Thyroid gland (tissue), 4 donors: ENCODE measurements at places on chromosomes 7 and 10.

DNA sequence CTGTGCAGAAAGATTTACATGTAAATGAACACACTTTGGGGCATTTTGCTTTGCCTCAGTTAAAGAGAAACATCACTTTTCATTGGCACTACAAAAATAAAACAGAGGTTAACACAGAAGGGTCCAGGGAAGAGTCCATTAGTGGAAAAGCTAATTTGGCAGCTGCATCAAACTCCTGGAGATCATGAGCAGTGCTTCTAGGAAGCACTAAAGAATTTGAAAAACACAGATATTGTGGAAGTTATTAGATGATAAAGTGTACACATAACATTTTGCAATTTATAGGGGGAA, 161.2 kb downstream of the LRRTM3 start:
- H3K27me3 ChIP-seq: no peaks in the 10 kb centered on the region
- H3K36me3 ChIP-seq: no peaks in the 10 kb centered on the region
- DNase-seq: no peak
- H3K27ac ChIP-seq: no peak overlapping the region
- H3K4me1 ChIP-seq: no peaks in the 10 kb centered on the region

DNA sequence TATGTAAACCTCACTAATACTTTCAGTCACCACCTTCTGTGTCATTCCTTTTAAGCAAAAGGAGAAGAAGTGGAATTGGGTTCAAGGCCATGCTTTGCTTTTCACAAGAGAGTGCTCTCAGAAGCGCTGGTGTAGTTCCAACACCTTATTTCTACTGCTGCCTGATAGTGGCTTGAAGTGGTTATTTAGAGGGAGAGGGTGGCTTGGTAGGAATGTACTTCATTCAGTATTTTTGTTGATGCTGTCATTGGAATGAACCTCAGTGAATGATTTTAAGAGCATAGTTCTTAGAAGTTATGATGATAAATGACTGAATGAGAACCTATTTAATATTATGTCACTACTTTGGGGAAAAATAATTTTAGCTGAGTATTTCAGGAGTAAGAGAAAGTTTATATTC, 396.7 kb downstream of the EXOC4 start:
- peak; percentile 14 for DNase-seq
- no peak overlapping the region for H3K4me3 ChIP-seq
- no peak overlapping the region for H3K27ac ChIP-seq
- H3K36me3 ChIP-seq: no peaks in the 10 kb centered on the region
- H3K4me1 ChIP-seq: peaks cover 4% of the 10 kb centered on the region

GRCh38 chr7:130364451-130364850, 15.8 kb upstream of the CPA1 start:
- H3K4me3 ChIP-seq: no peak overlapping the region
- H3K4me1 ChIP-seq: peaks cover 9% of the 10 kb centered on the region
- no peaks in the 10 kb centered on the region for H3K27me3 ChIP-seq
- no peak overlapping the region for H3K27ac ChIP-seq

DNA sequence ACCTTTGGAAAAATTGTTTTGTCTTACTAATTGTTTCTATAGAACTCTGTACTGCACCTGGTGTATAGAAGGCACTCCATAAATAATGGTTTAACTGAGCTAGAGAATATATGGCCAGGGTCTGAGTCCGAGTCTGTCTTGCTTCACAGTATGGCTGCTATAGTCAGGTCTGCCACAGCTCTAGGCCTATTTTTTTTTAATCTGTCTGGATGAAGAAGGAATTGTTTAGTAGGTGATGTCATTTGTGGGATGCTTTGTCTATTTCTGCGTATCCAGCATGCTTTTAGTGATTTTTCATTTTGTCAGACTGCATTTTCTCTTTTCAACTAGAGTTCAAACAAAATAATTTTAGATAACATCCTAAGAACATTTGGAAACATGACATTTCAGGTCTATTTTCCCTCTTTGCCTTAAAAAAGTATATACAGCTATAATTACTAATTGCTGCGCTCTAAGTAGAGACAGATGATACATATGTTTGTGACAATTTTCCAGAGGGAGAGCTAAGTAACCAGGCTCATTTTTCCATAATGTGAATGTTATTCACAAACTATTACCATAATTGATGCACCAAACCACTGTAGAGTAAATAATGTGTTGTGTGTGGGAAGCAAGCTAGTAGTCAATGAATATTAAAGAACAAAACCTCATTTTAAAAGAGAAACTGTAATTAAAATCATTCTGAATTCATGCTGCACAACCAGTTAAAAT, 361.7 kb downstream of the AUTS2 start:
- no peaks in the 10 kb centered on the region for H3K27me3 ChIP-seq
- H3K36me3 ChIP-seq: no peaks in the 10 kb centered on the region
- H3K4me3 ChIP-seq: no peak overlapping the region
- peaks cover 23% of the 10 kb centered on the region for H3K4me1 ChIP-seq
- H3K27ac ChIP-seq: no peak overlapping the region
- no peak for DNase-seq

DNA sequence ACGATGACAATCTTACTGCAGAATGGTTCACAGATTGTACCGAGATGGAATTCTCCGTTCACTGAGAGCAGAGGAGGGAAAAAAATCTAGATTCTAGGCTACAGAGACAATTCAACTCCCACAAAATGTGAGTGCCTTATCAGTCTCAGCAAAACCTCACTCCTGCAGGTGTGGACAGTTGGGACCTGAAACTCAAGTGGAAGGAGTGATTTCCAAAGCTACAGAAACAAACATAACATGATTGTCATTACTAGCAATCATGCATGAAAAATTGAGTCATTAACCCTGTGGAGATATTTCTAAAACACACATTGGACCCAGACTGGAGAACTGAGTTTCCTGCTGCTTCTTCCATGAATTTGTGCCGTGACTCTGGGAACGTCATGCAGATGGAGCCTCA, 70.3 kb downstream of the CALML3 start:
- no peak for DNase-seq
- no peak overlapping the region for H3K27ac ChIP-seq
- peaks cover 16% of the 10 kb centered on the region for H3K4me1 ChIP-seq
- H3K36me3 ChIP-seq: no peaks in the 10 kb centered on the region
- H3K4me3 ChIP-seq: no peak overlapping the region

DNA sequence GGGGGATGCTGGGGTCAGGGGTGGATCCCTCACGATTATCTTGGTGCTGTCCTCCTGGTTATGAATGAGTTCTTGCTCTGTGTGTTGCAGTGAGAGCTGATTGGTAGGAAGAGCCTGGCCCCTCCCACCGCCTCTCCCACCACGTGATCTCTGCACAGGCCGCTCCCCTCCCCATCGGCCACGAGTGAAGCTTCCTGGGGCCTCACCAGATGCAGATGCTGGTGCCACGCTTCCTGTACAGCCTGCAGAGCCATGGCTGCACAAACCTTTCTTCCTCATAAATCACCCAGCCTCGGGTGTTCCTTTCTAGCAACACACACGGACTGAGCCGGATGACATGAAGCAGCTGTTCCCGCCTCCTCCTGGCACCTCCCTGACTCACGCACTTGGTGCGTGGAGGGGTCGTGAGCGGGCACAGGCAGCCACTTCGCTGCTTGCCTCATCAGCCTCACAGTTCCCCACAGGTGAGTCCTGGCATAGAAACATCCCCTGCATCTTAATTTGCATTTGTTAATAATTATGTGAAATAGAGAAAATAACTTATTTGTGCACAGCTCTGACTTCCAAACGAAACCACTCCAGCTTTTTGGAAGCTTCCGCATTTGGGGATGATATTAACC, 210.8 kb downstream of the ADARB2 start:
- no peak overlapping the region for H3K27ac ChIP-seq
- no peak overlapping the region for H3K4me3 ChIP-seq
- H3K36me3 ChIP-seq: no peaks in the 10 kb centered on the region
- no peaks in the 10 kb centered on the region for H3K27me3 ChIP-seq
- no peaks in the 10 kb centered on the region for H3K4me1 ChIP-seq
- DNase-seq: no peak

- no peaks in the 10 kb centered on the region for H3K4me1 ChIP-seq
- H3K36me3 ChIP-seq: no peaks in the 10 kb centered on the region
- no peaks in the 10 kb centered on the region for H3K27me3 ChIP-seq
- H3K4me3 ChIP-seq: no peak overlapping the region
- no peak for DNase-seq
These were observed 6.2 kb downstream of the WNT8B start for GRCh38 chr10:100468978-100469377.

DNA sequence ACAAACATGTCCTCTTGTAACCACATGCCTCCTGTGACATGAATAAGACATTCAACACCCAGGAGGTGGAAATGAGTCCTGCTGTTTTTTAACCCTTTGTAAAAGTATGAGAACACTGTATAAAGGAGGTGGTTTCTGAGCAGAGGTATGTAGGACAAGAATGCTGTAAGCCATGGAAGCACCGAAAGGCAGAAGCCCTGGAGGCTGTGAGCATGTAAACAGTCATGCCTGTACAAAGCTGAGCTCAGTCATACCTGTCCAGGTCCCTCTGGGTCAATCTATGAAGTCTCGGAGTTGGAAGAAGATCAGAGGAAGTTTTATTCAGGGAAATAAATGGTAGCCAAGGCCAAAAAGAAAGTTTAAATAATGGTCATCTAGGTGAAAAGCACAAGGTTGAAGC, 34.7 kb upstream of the XPNPEP1 start:
- H3K4me3 ChIP-seq: no peak overlapping the region
- no peaks in the 10 kb centered on the region for H3K27me3 ChIP-seq
- DNase-seq: no peak
- no peaks in the 10 kb centered on the region for H3K36me3 ChIP-seq
- peaks cover 60% of the 10 kb centered on the region for H3K4me1 ChIP-seq
- peak overlapping the region; percentile 26 for H3K27ac ChIP-seq

- H3K27ac ChIP-seq: no peak overlapping the region
- no peak overlapping the region for H3K4me3 ChIP-seq
- H3K36me3 ChIP-seq: no peaks in the 10 kb centered on the region
- H3K4me1 ChIP-seq: no peaks in the 10 kb centered on the region
- no peaks in the 10 kb centered on the region for H3K27me3 ChIP-seq
These were observed 12.0 kb upstream of the MARVELD1 start for GRCh38 chr10:97701438-97702069.

- H3K27ac ChIP-seq: no peak overlapping the region
- H3K27me3 ChIP-seq: no peaks in the 10 kb centered on the region
- H3K4me3 ChIP-seq: no peak overlapping the region
- DNase-seq: no peak
These were observed 31.6 kb upstream of the C10orf67 start for GRCh38 chr10:23376229-23376655.

DNA sequence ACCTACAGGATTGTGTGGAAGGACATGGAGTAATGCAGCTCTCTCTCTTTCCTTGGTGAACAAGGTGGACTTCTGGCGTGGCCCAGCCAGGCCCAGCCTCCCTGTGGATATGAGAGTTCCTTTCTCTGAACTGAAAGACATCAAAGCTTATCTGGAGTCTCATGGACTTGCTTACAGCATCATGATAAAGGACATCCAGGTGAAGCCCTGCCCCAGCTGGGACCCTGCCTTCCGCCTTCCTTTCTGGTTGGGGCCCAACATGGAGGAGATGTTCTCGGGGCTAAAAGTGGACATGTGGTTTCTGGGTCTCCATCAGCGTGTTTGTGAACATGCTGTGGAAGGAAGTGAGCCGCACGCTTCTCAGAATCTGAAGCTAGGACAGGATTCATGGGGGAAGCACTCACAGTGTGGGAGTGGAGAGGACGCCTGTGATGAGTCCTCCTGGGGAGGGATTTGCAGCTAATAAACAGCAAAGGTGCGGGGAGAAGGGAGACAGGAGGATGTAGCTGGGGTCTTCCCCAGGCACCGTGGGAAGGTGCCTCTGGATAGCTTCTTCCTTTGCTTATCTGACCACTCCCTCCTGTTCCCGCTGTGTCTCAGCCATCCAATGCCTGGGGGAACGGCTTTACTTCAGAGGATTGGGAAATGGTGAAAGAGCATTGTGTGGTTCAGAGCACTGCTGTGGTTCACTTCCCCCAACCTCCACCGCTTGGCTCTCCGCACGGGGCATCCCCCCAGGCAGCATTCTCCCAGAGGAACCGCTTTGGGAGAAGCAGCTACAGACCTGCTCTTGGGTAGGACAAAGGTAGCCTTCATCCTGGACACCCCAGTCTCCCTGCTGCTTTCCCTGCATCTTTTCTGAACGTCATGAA, 5.5 kb downstream of the CPA5 start:
- peaks cover 5% of the 10 kb centered on the region for H3K4me1 ChIP-seq
- H3K27me3 ChIP-seq: no peaks in the 10 kb centered on the region
- H3K36me3 ChIP-seq: no peaks in the 10 kb centered on the region
- no peak overlapping the region for H3K4me3 ChIP-seq
- no peak overlapping the region for H3K27ac ChIP-seq

DNA sequence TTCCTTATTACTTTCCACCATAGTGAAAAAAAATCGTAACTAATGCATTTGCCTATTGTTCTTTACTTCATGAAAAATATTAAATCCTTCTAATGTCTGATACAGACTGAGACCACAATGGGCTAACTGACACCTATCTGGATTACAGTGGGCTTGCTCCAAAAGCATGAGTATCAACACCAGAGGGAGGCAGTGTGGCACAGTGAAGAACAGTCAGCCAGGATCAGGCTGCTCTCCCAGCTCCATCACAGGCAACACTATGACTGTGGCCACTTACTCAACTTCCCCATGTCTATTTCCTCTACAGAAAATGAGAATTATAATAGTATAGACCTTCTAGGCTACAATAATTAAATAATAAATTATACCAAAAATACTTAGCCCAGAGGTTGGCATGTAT, 97.2 kb downstream of the SLC25A13 start:
- H3K36me3 ChIP-seq: no peaks in the 10 kb centered on the region
- no peak for DNase-seq
- H3K4me1 ChIP-seq: peaks cover 10% of the 10 kb centered on the region
- H3K27me3 ChIP-seq: no peaks in the 10 kb centered on the region
- no peak overlapping the region for H3K4me3 ChIP-seq

- H3K27me3 ChIP-seq: no peaks in the 10 kb centered on the region
- H3K4me3 ChIP-seq: no peak overlapping the region
- DNase-seq: no peak
- H3K36me3 ChIP-seq: no peaks in the 10 kb centered on the region
- H3K4me1 ChIP-seq: no peaks in the 10 kb centered on the region
- H3K27ac ChIP-seq: no peak overlapping the region
These were observed 84.8 kb downstream of the HBP1 start for GRCh38 chr7:107253599-107253998.

GRCh38 chr10:113427236-113427735, 125.6 kb upstream of the HABP2 start:
- H3K27ac ChIP-seq: no peak overlapping the region
- H3K36me3 ChIP-seq: no peaks in the 10 kb centered on the region
- H3K27me3 ChIP-seq: no peaks in the 10 kb centered on the region
- H3K4me3 ChIP-seq: no peak overlapping the region
- H3K4me1 ChIP-seq: peaks cover 11% of the 10 kb centered on the region

- no peaks in the 10 kb centered on the region for H3K36me3 ChIP-seq
- no peaks in the 10 kb centered on the region for H3K4me1 ChIP-seq
- no peaks in the 10 kb centered on the region for H3K27me3 ChIP-seq
- DNase-seq: no peak
- no peak overlapping the region for H3K27ac ChIP-seq
These were observed 25.5 kb upstream of the PRKG1 start for GRCh38 chr10:51048792-51049191.
